ENCODE measurements at places on chromosomes 2 and 18. TPM values are rescaled to one million over a fixed set of nuclear protein-coding genes. Genes with fewer than 3 reads are reported as not detected.
A peak's percentile ranks its signal among the peaks of the same experiment; 100 is the strongest.

DNA sequence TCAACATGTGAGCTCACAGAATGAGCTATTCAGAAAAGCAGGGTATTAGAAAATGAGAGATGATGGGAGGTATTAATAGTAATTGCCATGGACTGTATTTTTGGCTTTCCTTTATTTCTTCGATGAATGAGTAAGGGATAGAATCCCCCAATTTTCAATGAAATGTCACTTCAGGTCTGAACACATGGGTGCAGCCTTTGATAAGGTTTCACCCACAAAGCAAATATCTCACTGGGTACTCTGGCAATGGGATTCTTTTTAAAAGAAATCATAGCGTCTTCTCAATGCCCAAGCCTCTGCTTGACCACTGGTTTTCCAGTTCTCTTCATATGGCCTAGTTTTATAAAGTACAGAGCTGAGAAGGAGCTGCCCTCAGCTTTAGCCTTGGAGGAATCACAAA lies 610.5 kb upstream of the FANCL start:
- DNase-seq = no peak

- DNase-seq = no peak
Observed at GRCh38 chr2:69122271-69122670, 109.3 kb downstream of the ANTXR1 start.

DNA sequence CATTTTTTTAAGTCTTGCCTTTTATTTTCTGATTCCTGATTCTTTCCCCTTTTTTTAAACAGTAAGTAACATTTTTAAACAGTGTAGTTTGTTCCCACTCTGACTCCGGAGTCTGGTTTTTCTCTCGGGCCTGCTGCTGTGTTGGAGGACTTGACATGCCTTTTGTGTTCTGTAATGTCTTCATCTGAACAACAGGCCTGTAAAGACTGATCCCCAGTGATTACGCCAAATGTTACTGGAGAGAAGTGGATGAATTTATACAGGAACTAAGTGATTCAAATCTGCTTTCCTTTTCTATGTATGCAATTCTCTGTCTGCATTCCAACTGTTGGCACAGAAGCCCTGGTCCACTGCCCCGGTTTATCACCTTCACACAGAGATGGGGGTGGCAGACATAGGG lies 54.3 kb upstream of the RMDN2 start:
- no peak for DNase-seq

GRCh38 chr18:23149570-23149969 lies 14.3 kb downstream of the CABLES1 start:
- no peak for DNase-seq

- DNase-seq = no peak
Observed at GRCh38 chr18:5393779-5394178, 98.3 kb upstream of the ZBTB14 start.

DNA sequence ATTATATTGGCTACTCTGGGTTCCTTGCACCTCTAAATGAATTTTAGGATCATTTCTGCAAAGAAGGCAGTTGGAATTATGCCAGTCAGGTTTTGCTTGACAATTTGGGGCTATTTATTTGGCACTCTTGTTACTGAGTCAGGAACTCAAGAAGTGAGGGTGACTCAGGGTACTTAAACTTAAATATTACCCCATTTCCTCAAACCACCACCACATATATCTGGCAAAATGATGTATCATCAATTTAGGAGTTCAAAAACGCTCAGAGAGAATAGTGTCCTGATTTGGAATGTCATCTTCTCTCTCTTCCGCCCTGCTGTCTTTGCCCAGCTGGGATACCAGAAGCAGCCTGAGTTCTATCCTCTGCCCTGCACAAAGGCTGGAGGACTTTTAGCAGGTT lies 2.4 kb upstream of the THNSL2 start:
- DNase-seq = no peak

DNA sequence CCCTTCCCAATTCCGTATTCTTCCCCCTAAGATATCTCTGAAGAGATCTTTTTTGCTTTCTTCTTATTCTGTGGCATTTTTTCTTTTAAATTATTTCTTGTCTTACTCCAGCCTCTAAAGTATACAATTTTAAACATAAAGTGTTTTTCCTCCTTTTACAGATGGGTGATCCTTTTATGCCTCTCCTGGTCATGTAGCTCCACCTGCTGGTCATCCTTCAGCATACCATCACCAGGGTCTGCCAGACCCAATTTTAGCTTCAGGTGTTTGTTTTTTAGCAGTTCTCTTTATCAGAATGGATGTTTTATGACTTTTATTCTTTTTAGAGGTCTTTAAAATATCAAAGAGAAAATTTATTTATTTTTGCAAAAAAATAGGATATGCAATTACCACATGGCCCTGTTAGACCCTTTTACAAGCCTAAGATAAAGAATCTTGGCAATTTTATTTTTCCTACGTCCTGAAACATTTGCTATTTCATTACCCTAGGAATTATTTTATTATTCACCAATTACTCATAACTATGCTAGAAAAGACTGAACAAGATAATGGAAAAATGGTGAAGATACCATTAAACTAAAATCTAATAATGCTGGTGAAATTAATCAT lies 55.5 kb downstream of the PIGN start:
- peak; percentile 67 for DNase-seq

- DNase-seq = no peak
Observed at GRCh38 chr18:21853016-21853415, 112.4 kb downstream of the MIB1 start.

DNA sequence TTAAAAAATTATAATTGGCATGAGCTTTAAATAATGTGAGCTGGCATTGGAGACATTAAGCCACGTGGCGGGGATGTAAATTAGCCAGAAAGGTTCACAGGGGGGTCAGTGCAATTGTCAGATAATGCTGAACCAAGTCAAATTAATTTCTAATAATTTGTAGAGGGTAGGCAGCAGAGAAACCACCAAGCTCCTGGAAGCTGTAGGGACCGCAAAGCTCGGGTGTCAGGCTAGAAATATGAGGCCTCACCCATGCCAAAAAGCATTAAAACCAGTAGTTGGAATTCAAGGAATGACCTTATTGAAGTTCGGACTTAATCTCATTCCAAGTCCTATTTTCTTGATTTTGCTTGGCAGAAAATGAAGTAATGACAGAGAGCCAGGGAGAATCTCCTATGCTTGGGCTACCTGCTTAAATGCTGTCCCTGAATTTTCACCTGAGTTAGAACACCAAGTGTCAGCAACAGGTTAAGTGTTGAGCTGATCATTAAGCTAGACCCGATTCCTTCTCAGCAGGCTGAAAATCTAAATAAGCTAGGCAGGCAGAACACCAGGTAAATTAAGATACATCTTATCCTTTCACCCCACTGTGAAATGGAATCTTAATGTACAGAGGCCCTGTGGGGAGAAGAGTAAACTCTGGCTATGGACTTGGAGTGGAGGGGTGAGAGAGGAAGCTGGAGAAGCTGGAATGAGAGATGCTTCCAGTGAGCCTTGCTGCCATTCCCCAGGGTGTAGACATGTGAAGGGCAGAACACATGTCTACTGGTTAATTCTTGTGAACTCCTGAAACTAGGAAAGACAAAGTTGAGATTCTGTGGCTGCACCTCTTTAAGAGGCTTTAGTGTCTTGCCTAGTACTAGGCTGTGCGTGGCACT lies 520.0 kb downstream of the SLC4A3 start:
- no peak for DNase-seq

DNA sequence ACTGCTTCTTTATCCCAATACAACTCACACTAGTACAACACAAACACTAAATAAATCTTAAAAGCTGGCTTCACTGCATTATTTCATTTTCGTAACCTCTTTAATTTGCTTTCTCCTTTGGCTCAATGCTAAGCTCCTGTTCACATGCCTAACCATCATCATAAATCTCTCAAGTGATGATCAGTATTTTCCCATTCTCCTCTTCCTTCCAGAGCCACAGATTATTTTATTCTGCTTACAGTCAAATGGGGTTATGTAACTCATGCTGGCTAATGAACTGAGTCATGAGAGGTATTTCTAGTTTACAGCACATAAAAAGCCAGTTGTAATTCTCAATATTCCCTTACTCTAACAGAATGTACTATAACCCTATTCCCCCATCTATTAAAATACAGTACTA lies 350.4 kb upstream of the ZC3H15 start:
- DNase-seq = no peak

DNA sequence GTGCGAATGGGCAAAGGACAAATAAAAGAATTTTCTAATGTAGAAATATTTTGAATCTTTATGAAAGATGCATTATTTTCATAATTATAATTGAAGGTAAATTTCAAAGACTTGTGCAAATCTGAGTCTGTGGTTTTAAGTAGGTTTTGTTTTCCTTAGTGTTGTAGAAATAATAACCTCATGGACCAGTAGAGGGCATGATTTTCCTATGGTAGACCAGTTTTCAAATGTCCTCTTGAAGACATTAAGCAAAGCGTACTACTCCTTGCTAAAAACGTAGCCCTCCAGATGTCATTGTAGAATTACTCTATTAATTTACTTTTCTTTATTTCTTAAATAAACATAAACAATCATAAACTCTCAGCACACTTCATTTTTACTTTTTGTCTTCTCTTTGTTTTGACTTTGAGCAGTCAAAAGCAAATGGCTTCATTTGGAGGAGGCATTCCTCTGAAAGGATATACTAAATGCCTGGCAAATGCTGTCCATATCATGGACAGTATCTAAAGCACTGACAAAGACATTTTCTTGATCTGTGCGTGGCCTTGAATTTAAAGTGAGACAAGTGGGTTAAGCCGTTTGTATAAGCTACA lies 85.8 kb upstream of the FAM237A start:
- no peak for DNase-seq

DNA sequence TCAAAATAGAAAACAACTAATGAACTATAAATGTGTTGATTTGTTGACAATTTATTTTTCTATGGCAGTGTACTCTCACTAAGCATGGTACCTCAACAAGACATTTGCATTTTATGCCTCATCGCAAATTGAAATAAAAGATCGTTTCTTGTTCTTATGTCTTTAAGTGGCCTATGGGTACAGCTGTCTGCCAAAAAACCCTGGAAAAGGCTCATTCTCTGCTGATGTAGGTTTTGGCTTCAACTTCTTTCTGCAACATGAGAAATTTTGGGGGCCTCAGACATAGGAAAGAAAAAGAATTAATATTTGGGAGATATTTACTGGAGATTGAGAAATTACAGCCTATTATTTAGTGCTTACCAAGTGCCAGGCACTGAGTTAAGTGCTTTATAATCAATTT lies 205.1 kb upstream of the DPP10 start:
- no peak for DNase-seq

DNA sequence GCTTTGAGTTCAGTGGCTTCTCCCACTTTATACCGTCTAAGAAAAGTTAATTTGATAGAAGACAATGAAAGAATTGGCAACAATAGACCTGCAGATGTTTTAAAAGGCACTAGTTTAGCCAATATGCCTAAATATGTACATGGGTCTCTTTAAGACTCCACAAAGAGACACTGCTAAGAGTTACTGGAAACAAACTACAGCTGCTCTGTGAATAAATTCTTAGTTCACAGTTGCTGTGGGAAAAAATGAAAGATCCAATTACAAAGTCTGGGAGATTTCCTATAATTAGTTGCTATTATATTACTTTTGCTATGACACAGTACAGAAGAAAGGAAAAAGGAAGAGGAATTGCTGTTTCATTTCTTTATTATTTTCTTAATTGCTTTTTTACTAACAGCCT lies 34.3 kb downstream of the SCN9A start:
- DNase-seq = no peak

- DNase-seq = peak; percentile 83
Observed at GRCh38 chr2:177763531-177764265, 308.9 kb downstream of the PDE11A start.

DNA sequence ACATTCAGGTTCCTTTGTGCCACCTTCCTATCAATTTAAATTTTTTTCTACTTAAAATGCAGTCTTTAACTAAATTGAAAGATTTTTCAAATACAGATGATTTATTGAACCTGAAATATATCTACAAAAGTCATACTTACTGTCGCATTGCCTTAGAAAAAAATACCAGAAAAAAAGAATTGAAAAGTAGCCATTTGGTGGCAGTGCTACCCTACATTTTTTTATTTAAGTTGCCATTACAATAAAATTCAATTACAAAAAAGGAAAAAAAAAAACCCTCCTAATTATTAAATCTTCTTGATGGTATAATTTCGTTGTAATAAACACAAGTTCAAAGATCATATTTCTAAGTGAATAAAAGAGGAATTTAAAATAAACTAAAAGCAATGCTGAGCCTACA lies 43.4 kb downstream of the DSC3 start:
- DNase-seq = no peak

DNA sequence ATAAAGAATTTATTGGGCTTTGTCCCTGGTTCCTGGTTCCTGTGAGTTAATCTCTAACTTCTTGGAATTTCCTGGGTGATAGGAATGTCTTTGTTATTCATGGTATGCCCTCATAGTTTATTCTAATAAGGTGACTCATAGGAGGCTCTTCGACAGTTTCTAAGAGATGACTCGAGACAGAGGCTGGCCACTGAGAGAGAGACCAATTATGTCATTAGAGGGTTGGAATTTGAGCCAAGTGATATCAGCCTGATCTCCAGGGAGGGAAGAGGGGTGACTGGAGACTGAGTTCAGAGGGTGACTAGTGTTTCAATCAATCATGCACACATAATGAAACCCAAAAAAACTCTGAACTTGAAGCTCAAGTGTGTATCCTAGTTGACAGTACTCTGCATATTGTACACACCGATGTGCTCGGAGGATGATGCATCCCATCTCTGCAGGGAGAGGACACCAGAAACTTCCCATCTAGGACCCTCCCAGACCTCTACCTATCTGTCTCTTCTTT lies 185.7 kb downstream of the MTCL1 start:
- no peak for DNase-seq

GRCh38 chr18:48629730-48630324 lies 91.0 kb downstream of the CTIF start:
- no peak for DNase-seq

DNA sequence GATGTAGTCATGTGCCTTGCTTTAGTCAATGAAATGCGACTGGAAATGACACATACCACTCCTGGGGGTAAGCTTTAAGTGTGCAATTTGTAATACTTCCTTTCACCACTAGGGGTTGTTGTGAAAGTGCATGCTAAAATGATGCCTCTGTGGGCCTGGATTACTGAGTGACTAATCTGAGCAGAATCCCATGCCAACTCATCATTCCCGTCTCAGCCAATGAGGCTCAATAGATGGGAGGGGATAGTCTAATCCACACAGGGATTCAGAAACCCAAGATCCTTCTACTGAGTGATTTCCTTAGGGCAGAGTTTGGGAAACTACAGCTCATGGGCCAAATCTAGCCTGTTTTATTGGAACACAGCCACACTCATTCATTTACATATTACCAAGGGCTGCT lies 54.0 kb downstream of the HRH4 start:
- DNase-seq = no peak

NOP58 gene
- total RNA-seq = 155 TPM

RIT2 gene
- total RNA-seq = not detected

C2orf74 gene
- total RNA-seq = 15.9 TPM

CLIP4 gene
- 26.5 TPM for total RNA-seq

CRYGC gene
- total RNA-seq = not detected

TMEM247 gene
- total RNA-seq = not detected

CHN1 gene
- total RNA-seq = 3.8 TPM

HNMT gene
- not detected for total RNA-seq

CNGA3 gene
- not detected for total RNA-seq

SNTG2 gene
- total RNA-seq = 0.94 TPM

RHBDD1 gene
- total RNA-seq = 41.1 TPM

All from activated CD4-positive, alpha-beta memory T cell treated with anti-CD3 and anti-CD28 coated beads for 36 hours (primary cell).